ENCODE measurements at places on chromosomes 5 and 9. TPM values are rescaled to one million over a fixed set of nuclear protein-coding genes. Genes with fewer than 3 reads are reported as not detected.

Gene ZBTB26
- total RNA-seq, result 10.4 TPM

Gene FIBCD1
- not detected for total RNA-seq

GRCh38 chr5:75286211-75286773, 49.6 kb upstream of the ANKRD31 start:
- no peaks in the 10 kb centered on the region for H3K36me3 ChIP-seq
- H3K27me3 ChIP-seq, result peaks cover 1% of the 10 kb centered on the region
- no peak for DNase-seq
- H3K27ac ChIP-seq, result no peak overlapping the region

GRCh38 chr9:106892632-106893031, 29.7 kb downstream of the ZNF462 start:
- no peak for DNase-seq
- H3K4me3 ChIP-seq, result no peak overlapping the region
- H3K4me1 ChIP-seq, result no peaks in the 10 kb centered on the region
- H3K27me3 ChIP-seq, result peaks cover 7% of the 10 kb centered on the region
- no peak overlapping the region for H3K27ac ChIP-seq

- peaks cover 42% of the 10 kb centered on the region for H3K4me1 ChIP-seq
- no peaks in the 10 kb centered on the region for H3K36me3 ChIP-seq
- no peak overlapping the region for H3K4me3 ChIP-seq
- no peaks in the 10 kb centered on the region for H3K27me3 ChIP-seq
- DNase-seq, result no peak
- no peak overlapping the region for H3K27ac ChIP-seq
These were observed 69.1 kb downstream of the PPARGC1B start for GRCh38 chr5:149799119-149799623.
